T-helper 2 cell treated with Interferon-gamma antibody and Interleukin-4, amounts not matched to agents 5 μg/mL and 100 μg/mL, for 36 hours (primary cell): ENCODE measurements at places on chromosomes 13 and 19.

GRCh38 chr13:24224232-24224680 lies 63.7 kb downstream of the SPATA13 start:
- no peak for DNase-seq

DNA sequence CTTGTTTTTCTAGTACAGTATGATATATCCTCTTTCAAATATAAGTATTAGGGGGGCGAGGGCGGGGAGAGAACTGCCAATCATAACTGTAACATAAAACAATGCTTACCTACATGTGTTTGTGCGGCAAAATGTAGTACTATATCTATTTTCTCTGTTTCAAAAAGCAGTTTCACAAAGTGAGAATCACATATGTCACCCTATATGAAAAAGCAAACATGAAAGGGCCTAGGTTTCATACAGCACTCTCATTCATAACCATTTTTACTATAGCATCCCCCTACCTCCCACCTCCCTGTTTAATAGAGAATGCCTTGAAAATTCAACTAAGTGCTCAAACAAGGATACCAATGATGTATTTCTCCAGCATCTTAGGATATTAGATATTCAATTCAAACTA lies 5.2 kb downstream of the TGDS start:
- DNase-seq: no peak

GRCh38 chr13:48251611-48252081 lies 18.6 kb downstream of the ITM2B start:
- DNase-seq: no peak

DNA sequence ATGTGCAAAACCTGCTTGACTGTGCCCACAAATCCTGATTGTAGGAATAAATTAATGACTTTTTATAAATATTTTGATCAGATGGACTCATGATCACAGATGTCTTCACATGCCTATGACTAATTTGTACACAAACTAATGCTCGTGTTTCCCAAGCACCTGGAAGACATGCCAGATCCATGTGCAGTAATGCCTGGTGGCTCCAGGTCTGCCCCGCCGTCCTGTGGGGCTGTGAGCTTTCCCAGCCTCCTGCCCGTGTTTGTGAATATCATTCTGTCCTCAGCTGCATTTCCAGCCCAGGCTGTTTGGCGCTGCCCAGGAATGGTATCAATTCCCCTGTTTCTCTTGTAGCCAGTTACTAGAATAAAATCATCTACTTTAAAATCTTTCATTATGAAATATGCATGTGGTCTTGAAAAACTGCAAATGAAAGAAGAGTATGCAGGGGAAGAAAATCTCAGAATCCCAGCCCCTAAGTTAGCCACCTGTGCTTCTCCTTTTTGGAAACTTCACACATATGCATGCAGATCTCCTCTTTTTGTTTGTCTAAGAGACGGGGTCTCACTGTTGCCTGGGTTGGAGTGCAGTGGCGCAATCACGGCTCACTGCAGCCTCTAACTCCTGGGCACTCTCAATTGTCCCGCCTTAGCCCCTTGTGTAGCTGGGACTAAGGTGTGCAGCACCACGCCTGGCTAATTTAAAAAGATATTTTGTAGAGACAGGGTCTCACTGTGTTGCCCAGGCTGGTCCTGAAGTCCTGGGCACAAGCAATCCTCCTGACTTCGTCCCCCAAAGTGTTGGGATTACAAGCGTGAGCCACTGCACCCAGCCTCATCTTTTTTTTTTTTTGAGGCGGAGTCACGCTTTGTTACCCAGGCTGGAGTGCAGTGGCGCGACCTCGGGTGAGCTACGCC lies 6.2 kb downstream of the RPL28 start:
- DNase-seq: no peak

GRCh38 chr19:7113233-7113632 lies 43.7 kb downstream of the ZNF557 start:
- DNase-seq: no peak

DNA sequence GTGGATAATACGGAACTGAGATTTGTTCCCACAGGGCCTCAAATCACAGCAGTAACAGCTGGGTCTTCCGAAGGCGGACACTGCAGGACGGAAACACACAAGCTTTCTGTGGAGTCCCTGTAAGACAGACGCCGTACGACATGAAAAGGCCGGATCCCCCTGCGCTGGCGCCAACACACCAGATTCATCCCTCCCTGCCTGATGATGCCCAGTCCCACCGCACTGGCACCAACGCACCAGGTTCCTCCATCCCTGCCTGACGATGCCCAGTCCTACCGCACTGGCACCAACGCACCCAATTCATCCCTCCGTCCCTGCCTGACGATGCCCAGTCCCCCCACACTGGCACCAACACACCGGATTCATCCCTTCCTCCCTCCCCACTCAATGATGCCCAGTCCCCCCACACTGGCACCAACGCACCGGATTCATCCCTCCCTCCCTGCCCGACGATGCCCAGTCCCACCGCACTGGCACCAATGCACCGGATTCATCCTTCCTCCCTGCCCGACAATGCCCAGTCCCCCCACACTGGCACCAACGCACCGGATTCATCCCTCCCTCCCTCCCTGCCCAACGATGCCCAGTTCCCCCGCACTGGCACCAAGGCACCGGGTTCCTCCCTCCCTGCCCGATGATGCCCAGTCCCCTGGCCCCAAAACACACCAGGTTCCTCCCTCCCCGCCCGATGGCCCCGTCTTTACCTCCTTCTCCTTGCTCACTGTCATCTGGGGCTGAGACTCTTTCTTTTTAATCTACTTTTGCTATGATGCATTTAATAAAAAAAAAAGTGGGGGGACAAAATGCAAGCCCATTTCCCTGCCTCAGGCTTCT lies 55.1 kb downstream of the RASA3 start:
- DNase-seq: no peak

DNA sequence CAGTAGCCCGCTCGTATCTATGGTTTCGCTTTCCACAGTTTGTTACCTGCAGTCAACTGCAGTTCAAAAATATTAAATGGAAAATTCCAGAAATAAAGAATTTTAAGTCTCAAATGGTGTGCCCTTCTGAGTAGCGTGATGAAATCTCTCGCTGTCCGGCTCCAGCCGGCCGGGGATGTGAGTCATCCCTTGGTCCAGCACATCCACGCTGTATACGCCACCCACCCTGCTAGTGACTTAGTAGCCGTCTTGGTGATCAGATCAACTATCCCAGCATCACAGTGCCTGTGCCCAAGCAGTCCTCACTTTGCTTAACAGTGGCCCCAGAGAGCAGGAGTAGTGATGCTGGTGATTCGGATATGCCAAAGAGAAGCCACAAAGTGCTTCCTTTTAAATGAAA lies 40.0 kb downstream of the ZNF331 start:
- no peak for DNase-seq
